ENCODE measurements at places on chromosomes 5 and 9. TPM values are rescaled to one million over a fixed set of nuclear protein-coding genes. Genes with fewer than 3 reads are reported as not detected.
A peak's percentile ranks its signal among the peaks of the same experiment; 100 is the strongest.

The DBH gene
- 47.0 TPM for polyA plus RNA-seq

The TOR4A gene
- polyA plus RNA-seq: 0.49 TPM

The SLC34A1 gene
- not detected for polyA plus RNA-seq

- DNase-seq: peak; percentile 56
These were observed 18.7 kb upstream of the PIK3R1 start for GRCh38 chr5:68196876-68197275.

DNA sequence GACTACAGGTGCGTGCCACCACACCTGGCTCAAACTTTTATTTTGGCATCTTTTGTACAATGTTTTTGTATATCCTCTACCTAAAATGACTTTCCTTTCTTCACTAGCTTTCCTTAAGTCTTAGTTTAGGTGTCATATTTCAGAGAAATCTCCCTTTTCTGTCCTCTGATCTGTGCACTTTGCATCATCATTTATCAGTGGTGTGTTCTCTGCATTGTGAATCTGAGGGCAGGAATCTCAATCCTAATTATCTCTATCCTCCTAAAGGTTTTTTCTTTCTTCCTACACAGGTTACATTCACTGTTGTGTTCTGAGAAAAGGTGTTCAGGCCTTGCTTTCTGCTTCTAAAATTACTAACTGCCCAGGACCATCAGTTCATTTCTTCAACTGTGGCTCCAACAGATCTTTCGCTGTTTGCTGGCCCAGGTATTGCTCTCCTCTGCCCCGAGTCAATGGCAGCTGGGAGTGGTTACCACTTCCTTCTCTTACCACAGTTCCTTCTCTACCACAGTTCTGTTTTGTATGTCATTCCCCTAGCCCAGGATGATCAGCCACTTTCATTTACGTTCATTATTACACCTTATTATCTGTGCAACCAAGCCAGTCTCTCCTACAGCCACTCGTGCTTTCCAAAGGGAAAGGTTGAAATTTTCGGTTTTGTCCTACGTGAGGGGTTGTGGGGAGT lies 14.0 kb downstream of the TGFBR1 start:
- DNase-seq: no peak

Data from adrenal gland (tissue), 19 donors.